Activated naive CD4-positive, alpha-beta T cell treated with anti-CD3 and anti-CD28 coated beads for 36 hours (primary cell): ENCODE measurements at places on chromosomes 2 and 18. TPM values are rescaled to one million over a fixed set of nuclear protein-coding genes. Genes with fewer than 3 reads are reported as not detected.

The USP14 gene
- total RNA-seq: 96.6 TPM

The SERPINB3 gene
- total RNA-seq: not detected

The C2orf42 gene
- 19.2 TPM for total RNA-seq

The LYG1 gene
- total RNA-seq: 0.32 TPM

The PAPOLG gene
- 16.1 TPM for total RNA-seq

The RTP5 gene
- total RNA-seq: not detected

The GCA gene
- 36.7 TPM for total RNA-seq

The SP100 gene
- total RNA-seq: 145 TPM

The DNAJC5G gene
- not detected for total RNA-seq

The ASB3 gene
- 17.2 TPM for total RNA-seq

The UGT1A5 gene
- total RNA-seq: not detected

The IL37 gene
- total RNA-seq: not detected

The GRB14 gene
- total RNA-seq: not detected

The TUBB8B gene
- not detected for total RNA-seq

The GALNT5 gene
- not detected for total RNA-seq

The PLGLB1 gene
- 0.37 TPM for total RNA-seq

The HTR2B gene
- total RNA-seq: not detected

The C2orf80 gene
- not detected for total RNA-seq

The DSC2 gene
- not detected for total RNA-seq

The FOXI3 gene
- not detected for total RNA-seq

The ADD2 gene
- total RNA-seq: 46.2 TPM

The LRATD1 gene
- total RNA-seq: not detected

The TTN gene
- 0.91 TPM for total RNA-seq

The CIAO1 gene
- 59.9 TPM for total RNA-seq

The ALPI gene
- not detected for total RNA-seq

The GALNT13 gene
- not detected for total RNA-seq

The GPR45 gene
- not detected for total RNA-seq

The ERMN gene
- total RNA-seq: 1.0 TPM

The MAPK4 gene
- total RNA-seq: not detected

The ARID5A gene
- 349 TPM for total RNA-seq

The HAAO gene
- 0.52 TPM for total RNA-seq

The IL36RN gene
- total RNA-seq: not detected

The MFSD2B gene
- 0.15 TPM for total RNA-seq

The GAREM2 gene
- total RNA-seq: 1.3 TPM

The RAB6C gene
- not detected for total RNA-seq
